Activated B cell treated with CpG ODN at 0.5 μM for 24 hours (primary cell): ENCODE measurements at places on chromosomes 4 and X.

DNA sequence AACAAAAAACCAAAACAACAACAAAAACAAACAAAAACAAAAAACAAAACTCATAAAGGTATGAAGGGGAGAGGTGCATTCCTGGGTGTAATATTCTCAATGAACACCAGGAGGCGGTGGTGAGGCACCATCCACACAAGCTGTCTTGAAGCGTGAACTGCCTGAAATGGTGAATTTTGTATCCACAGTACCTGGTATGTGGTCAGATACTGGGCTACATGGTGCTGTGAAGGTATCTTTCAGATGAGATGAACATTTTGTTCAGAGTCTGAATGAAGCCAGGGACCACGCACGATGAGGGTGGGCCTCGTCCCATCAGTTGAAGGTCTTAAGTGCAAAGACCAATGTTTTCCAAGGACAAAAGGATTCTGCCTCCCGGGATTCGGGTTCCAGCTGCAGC is 58.5 kb downstream of the ASMT start:
- H3K4me3 ChIP-seq = no peak overlapping the region
- H3K27ac ChIP-seq = no peak overlapping the region
- DNase-seq = no peak
- H3K36me3 ChIP-seq = peaks cover 10% of the 10 kb centered on the region
- H3K27me3 ChIP-seq = no peaks in the 10 kb centered on the region

- H3K36me3 ChIP-seq = no peaks in the 10 kb centered on the region
- H3K27me3 ChIP-seq = peaks cover 28% of the 10 kb centered on the region
- H3K4me1 ChIP-seq = no peaks in the 10 kb centered on the region
- DNase-seq = no peak
- H3K27ac ChIP-seq = no peak overlapping the region
These were observed 45.1 kb upstream of the TMEM33 start for GRCh38 chr4:41890085-41890484.

DNA sequence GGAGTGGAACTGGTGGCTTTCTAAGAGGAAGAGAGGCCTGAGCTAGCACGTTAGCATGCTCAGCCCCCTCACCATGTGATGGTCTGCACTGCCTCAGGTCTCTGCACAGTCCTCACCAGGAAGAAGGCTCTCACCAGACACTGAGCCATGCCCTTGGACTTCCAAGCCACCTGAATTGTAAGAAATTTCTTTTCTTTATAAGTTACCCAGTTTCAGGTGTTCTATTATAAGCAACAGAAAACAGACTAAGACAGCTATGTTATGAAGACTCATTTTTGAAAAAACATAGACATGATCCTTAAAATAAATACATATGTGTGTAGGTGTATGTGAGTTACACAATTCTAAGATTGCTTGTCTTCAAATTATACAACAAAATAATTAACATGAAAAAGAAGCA is 74.7 kb downstream of the CEP44 start:
- no peaks in the 10 kb centered on the region for H3K36me3 ChIP-seq
- no peak overlapping the region for H3K27ac ChIP-seq
- peaks cover 4% of the 10 kb centered on the region for H3K27me3 ChIP-seq
- DNase-seq = no peak
- no peak overlapping the region for H3K4me3 ChIP-seq

- H3K27ac ChIP-seq = no peak overlapping the region
- H3K4me3 ChIP-seq = no peak overlapping the region
- no peaks in the 10 kb centered on the region for H3K27me3 ChIP-seq
- H3K36me3 ChIP-seq = no peaks in the 10 kb centered on the region
These were observed 188.1 kb upstream of the SFRP2 start for GRCh38 chr4:153976954-153977353.

GRCh38 chr4:38178392-38178995 is 218.3 kb downstream of the PTTG2 start:
- H3K36me3 ChIP-seq = no peaks in the 10 kb centered on the region
- H3K27me3 ChIP-seq = peaks cover 15% of the 10 kb centered on the region
- no peak overlapping the region for H3K27ac ChIP-seq
- no peak for DNase-seq
- no peak overlapping the region for H3K4me3 ChIP-seq

DNA sequence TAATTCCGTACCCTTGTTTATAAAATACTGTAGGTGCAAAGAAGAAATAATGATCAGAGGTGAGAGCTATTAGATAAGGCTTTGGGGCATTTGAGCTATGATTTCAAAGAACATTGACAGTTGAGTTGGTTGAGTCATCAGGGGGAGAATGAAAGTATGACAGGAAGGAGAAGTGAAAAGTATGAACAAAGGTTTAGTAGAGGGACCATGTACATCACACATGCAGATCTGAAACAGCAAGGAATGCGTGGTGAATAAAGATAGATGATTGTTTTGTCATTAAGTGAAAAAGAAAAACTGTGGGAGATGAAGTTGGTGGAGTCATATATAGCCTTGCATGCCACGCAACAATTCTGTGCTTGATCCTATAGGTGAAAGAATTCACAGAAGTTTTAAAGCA is 163.1 kb downstream of the ARAP2 start:
- no peak overlapping the region for H3K27ac ChIP-seq
- no peaks in the 10 kb centered on the region for H3K4me1 ChIP-seq
- H3K36me3 ChIP-seq = peaks cover 15% of the 10 kb centered on the region
- H3K27me3 ChIP-seq = no peaks in the 10 kb centered on the region

GRCh38 chr4:141080668-141081067 is 52.6 kb downstream of the RNF150 start:
- H3K27ac ChIP-seq = no peak overlapping the region
- no peaks in the 10 kb centered on the region for H3K36me3 ChIP-seq
- no peak overlapping the region for H3K4me3 ChIP-seq
- no peak for DNase-seq

- peaks cover 15% of the 10 kb centered on the region for H3K4me1 ChIP-seq
- H3K27me3 ChIP-seq = no peaks in the 10 kb centered on the region
- no peak overlapping the region for H3K4me3 ChIP-seq
- no peak for DNase-seq
These were observed 131.9 kb upstream of the USP9X start for GRCh38 chrX:40953369-40953768.

DNA sequence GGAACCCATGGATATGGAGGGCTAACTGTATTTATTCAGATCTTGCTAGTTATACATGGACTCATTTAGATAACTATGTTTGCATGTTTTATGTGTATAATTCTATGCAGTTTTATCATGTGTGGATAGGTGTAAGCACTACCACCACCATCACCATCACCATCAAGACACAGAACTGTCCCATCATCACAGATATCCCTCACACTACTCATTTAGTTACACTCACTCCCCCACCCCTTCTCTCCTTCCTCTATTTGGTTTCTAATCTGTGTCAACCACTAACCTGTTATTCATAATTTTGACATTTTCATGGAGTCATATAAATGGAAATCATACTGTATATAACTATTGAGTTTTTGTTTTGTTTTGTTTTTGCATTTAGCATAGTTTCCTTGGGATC is 43.7 kb downstream of the STAG2 start:
- H3K36me3 ChIP-seq = peaks cover 11% of the 10 kb centered on the region
- peak overlapping the region; percentile 18 for H3K27ac ChIP-seq
- H3K4me3 ChIP-seq = peak overlapping the region; percentile 8
- peaks cover 49% of the 10 kb centered on the region for H3K4me1 ChIP-seq
- H3K27me3 ChIP-seq = no peaks in the 10 kb centered on the region
- no peak for DNase-seq

DNA sequence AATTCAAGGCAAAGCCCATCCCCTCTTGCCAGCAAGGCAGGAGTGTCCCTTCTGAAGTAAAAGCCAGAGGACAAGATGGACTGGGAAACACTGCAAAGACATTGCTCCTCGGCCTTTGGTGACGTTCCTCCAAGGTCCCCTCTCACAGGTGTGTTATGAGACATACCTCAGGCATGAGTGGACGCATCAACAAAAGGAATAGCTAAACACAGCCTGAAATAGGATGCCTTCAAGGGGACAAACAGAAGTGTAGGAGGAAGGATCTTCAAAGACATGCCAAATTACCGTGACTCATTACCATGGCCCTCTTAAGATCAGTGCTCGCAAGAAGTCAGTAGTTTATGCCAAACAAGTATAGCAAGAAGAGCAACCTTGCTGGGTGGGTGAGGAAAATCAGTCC is 6.0 kb upstream of the IDS start:
- DNase-seq = no peak
- peaks cover 2% of the 10 kb centered on the region for H3K4me1 ChIP-seq

GRCh38 chrX:132837967-132838366 is 120.5 kb downstream of the HS6ST2 start:
- H3K4me3 ChIP-seq = no peak overlapping the region
- H3K27ac ChIP-seq = no peak overlapping the region
- no peak for DNase-seq
- H3K36me3 ChIP-seq = no peaks in the 10 kb centered on the region
- no peaks in the 10 kb centered on the region for H3K4me1 ChIP-seq

DNA sequence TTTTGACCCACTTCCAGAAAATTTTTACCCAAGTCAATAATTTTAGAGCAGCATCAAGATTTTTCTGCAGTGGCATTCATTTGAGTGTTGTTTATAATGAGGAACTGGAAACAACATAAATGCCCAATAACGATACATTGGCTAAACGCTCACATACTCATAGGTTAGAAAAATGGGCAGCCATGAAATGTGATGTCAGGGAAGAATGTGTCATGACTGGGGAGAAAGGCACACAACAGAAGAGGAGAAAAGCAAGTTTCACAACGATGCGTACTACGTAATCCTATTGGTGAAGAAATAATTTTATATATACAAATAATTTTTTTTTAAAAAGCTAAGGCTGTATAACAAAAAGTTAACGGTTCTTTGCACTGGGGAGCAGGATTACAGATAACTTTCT is 33.6 kb upstream of the MAP3K15 start:
- DNase-seq = no peak
- peaks cover 52% of the 10 kb centered on the region for H3K36me3 ChIP-seq
- no peak overlapping the region for H3K27ac ChIP-seq
- H3K27me3 ChIP-seq = no peaks in the 10 kb centered on the region

- no peaks in the 10 kb centered on the region for H3K27me3 ChIP-seq
- H3K4me3 ChIP-seq = no peak overlapping the region
- H3K36me3 ChIP-seq = peaks cover 3% of the 10 kb centered on the region
- peaks cover 13% of the 10 kb centered on the region for H3K4me1 ChIP-seq
- no peak overlapping the region for H3K27ac ChIP-seq
- no peak for DNase-seq
These were observed 31.0 kb upstream of the STX18 start for GRCh38 chr4:4572821-4573220.

DNA sequence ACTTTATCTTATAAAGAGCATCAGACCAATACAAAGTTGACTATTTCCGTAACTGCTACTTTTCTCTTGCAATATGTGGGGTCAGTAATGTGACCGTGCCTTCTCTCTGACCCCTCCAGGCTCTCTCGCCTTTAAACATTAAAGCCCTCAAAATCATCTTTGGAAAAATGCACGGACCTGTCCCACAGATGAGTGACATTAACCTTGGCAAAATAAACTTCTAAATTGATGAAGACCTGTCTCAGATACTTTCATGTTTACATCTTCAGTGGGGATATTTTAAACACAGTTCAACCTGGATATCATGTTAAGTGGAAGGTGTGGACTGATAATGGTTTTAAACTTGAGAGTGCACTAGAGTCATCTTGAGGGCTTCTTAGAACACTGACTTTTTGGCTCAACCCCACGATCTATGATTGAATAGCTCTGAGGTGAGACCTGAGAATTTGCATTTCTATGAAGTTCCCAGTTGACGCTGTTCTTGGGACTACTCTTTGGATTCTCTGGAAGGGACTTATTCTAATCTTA is 26.7 kb upstream of the CXCL3 start:
- H3K4me1 ChIP-seq = no peaks in the 10 kb centered on the region
- no peaks in the 10 kb centered on the region for H3K36me3 ChIP-seq
- H3K4me3 ChIP-seq = no peak overlapping the region
- no peak for DNase-seq
- no peak overlapping the region for H3K27ac ChIP-seq

DNA sequence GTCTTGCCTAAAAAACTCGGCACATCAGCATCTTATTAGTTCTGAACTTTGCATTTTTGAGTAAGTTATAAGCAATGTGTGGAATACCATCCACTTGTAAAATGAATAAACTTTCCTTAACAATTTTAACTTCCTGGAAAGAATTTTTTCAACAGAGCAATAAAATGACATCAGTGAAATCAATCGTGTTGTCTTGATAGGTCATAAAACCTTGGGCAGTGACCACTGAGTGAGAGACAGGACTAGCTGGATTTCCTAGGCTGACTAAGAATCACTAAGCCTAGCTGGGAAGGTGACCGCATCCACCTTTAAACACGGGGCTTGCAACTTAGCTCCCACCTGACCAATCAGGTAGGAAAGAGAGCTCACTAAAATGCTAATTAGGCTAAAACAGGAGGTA is 403.0 kb upstream of the CNKSR2 start:
- no peaks in the 10 kb centered on the region for H3K4me1 ChIP-seq
- no peak overlapping the region for H3K4me3 ChIP-seq
- no peak for DNase-seq
- H3K36me3 ChIP-seq = no peaks in the 10 kb centered on the region

GRCh38 chr4:101089168-101089567 is 258.2 kb downstream of the PPP3CA start:
- no peaks in the 10 kb centered on the region for H3K27me3 ChIP-seq
- no peak overlapping the region for H3K4me3 ChIP-seq
- DNase-seq = no peak
- H3K36me3 ChIP-seq = peaks cover 48% of the 10 kb centered on the region
- H3K27ac ChIP-seq = peak overlapping the region; percentile 1

GRCh38 chrX:63250253-63250868 is 100.8 kb downstream of the SPIN4 start:
- no peaks in the 10 kb centered on the region for H3K36me3 ChIP-seq
- no peaks in the 10 kb centered on the region for H3K4me1 ChIP-seq
- H3K4me3 ChIP-seq = no peak overlapping the region

DNA sequence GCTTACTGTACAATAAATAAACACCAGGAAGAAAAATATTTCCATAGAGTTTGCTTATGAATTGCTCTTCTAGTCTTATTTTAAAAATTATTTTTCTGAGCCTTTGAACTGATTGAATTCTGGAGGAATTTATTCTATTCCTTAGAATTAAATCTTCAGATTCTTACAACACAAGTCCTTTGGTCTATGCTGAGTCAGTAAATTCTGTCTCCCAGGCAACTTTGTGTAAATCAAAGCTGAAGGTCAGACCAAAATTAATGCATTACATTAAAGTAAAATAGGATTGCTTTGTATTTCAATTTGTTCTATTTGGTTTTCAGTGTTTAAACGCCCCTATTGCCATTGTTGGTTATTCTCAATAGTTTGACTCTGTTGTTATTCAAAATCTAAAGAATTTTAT is 26.8 kb upstream of the STPG2 start:
- H3K27ac ChIP-seq = no peak overlapping the region
- no peaks in the 10 kb centered on the region for H3K4me1 ChIP-seq
- H3K4me3 ChIP-seq = no peak overlapping the region
- no peak for DNase-seq
- no peaks in the 10 kb centered on the region for H3K36me3 ChIP-seq
- no peaks in the 10 kb centered on the region for H3K27me3 ChIP-seq
